ENCODE measurements at places on chromosomes 2 and 18.

DNA sequence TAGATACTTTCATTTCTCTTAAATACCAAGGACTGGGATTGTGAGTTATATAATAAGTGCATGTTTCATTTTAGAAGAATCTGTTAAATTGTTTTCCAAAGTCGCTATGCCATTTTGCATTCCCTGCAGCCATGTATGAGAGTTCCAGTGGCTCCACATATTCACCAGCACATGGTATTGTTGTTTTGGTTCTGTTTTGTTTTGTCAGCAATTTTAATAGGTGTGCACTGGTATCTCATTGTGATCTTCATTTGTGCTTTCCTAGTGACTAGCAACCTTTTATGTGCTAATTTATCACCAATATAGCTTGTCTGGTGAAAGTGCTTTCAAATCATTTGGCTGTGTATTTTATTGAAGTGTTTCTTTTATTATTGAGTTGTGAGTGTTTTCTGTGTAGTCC lies 278.9 kb downstream of the ZNF516 start:
- no peak for DNase-seq

DNA sequence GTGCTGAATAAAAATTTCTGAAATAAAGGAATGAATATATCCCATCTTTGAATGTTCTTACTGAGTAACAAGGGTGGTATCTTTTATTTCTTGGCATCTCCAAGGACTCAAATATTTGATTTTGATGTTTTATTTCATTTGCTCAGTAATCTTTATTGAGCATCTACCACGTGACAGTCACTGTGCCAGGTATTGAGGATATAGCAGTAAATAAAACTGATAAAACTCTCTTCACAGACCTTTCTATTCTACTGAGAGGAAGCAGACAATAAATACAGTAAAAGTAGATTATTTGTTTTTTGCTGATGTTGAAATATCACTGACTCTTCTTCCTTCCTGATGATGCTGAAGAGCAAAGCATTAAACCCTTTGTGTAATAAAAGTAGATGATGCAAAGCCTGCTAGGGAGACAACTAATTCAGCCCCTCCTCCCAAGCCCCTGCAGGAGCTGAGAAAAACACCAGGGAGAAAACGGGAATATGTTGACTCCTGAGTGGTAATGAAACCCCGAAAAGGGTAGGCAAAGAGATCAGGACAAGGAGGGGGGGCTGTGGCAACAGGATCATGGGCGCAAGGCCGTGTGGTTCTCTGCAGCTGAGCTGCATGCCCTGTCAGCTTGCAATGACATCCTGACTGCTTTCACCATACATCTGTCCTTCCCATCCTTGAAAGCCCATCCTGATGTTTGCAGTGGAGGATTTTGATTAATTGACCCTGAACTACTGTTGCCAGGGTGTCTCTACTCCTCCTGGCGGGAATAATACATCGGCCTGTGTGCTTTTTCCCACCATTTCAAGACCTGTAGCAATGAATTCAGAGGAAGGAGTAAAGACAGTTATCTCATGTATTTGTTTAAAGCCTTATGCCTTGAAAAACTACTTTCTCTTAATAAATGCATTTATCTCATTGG lies 117.4 kb downstream of the EML6 start:
- peak; percentile 49 for DNase-seq

DNA sequence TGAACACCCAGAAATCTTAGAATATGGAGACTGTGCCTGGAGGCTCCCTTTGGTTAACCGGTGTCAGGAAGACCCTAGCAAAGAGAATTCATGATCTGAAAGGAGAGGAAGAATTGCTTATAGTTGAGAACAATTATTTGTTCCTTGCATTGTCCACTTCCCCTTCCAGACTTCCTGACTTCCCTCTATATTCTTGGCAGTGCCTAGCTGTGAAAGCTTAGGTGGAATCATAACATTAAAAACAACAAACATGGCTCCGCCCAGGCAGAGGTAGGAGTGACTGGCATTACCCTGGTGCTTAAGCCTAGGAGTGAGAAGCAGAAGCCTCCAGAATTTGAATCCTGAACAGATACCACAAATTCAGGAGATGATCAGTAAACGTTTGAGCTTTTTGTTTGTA lies 1.9 kb downstream of the TTL start:
- DNase-seq = no peak

- no peak for DNase-seq
Observed at GRCh38 chr18:32958746-32959145, 185.9 kb upstream of the KLHL14 start.

DNA sequence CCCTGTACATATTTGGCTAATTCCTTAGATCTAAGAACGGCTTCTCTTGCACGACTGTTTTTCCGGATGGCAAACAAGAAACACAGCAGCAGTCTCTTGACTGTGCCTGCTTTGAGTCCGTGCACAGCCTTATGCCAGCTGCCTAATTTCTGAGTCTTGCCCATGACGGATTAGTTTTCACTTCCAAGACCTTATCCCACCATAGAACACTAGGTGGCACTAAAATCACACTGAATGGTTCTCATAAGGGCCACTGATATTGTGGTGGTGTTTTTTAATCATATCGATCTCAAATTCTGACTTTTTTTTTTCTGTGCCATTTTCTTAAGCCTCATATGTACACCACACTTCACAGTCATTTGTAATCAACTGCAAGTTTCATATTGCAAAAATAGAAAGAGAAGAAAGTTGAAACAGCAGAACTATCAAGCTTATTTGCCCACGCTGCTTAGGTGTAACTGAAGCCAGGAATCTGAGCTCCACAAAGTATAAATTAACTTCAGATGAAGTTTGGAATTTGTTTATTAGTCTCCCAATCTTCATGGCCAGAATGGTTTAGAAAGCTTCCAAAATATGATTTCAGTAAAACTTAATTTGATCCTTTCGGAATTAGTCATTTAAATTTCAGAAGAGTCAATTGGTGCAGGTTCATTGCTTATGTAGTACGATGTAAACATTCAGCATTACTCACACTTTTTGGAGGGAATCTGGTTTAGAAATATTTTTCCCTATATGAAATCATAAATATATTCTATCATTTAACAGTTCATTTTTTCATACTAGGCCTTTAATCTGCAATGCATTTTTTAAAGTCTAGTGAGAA lies 45.5 kb upstream of the SCN7A start:
- DNase-seq = peak; percentile 86

DNA sequence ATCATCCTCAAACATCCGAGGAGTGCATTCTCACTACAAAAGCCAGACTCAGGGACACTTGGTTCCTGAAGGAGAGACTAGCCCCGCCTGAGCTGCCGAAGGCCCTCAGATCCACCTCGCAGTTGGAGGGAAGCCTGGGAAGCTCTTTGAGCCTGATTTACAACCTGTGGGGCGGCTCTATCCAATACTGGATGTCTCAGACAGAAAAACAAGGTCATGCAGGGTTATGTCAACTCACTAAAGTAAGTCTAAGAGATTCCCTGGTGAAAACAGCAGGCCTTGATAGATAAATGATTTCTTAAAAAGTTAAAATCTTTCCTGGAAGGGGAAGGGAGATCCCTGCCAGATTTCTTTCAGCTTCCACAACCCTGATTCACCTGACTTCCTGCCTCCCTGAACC lies 284.3 kb downstream of the CYP26B1 start:
- no peak for DNase-seq

GRCh38 chr2:102657770-102658169 lies 38.4 kb downstream of the SLC9A2 start:
- no peak for DNase-seq

DNA sequence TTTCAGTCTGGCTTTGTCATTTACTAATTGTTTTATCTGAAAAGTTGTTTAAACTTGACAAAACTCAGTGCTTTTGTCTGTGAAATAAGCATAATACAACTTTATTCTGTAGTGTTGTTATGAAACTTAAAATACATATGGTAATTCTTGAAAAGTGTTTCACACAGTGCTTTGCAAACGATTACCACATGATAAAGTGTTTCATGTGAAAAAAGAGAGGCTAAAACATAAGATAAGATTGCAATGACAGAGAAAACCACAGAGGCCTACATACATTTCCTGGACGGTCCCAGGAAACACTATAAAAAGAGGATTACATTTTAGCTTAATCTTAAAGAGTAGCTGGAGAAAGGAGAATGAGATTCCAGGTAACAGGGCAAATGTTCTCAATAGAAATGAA lies 1934.6 kb upstream of the LRRTM1 start:
- no peak for DNase-seq

DNA sequence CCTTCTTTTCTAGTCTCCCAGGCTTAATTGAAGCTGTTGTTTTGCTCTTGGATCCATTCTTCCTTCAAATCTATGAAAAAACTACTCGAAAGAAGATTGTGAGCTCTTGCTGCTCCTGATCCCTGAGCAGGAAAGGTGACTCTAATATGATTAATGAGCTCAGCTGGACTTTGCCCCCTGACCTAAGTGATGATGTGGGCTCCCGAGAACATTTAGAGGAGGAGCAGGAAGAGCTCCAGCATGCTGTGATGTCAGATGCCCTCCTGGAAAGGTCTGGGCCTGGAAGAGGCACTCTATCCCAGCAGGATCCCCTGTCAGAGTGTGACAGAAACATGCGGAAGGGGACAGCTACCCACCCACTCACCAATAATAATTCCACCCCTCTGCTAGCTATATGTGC lies 117.9 kb upstream of the PELI1 start:
- DNase-seq = no peak

- no peak for DNase-seq
Observed at GRCh38 chr2:241775223-241776177, 1.1 kb upstream of the GAL3ST2 start.

GRCh38 chr2:159432610-159433009 lies 146.1 kb upstream of the WDSUB1 start:
- no peak for DNase-seq

DNA sequence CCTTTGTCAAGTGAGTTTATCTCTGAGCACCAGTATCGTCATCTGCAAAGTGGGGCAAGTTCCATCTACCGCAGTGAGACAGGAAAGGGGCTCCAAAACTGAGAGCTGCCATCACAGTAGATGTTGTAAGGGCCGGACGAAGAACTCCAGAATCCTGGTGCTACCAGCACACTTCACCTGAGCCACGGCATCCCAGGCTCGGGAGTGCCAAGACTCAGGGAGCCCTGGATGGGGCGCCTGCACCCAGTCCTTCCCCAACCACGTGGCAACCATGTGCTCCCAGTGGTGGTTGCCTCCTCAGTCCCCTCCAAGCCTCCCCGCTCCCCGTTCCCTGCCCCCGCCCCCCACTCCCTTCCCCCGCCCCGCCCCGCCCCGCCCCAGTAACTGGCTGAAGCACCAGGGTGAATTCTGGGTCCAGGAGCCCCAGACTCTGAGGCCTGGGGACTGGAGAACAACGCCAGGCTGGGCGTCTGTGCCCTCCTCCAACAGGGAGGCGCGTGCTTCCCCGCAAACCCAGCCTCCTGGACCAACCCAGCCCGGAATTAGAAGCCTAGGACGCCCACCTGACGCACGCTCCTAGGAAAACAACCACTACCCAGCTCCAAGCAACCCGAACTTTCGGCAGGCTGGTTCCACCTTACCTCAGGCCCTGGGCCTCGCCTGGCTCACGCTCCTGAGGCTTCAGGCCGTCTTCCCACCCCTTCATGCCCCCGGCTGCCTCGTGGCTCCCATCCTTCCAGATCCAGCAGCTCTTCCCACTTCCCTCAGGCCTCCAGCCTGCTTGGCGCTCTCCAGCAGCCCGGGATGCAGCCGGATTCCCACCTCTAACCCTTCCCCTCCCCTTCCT lies 67.6 kb downstream of the LAMA3 start:
- no peak for DNase-seq

- DNase-seq = no peak
Observed at GRCh38 chr2:146597291-146597690, 1247.5 kb upstream of the ACVR2A start.

Measured in NCI-H1694 treated with DMSO at 0.1 percent for 48 hours (cell line).